ENCODE measurements at places on chromosomes 1 and 21. TPM values are rescaled to one million over a fixed set of nuclear protein-coding genes. Genes with fewer than 3 reads are reported as not detected.
A peak's percentile ranks its signal among the peaks of the same experiment; 100 is the strongest.

ARHGEF10L gene
- 34.3 TPM for total RNA-seq

MSH4 gene
- 1.6 TPM for total RNA-seq

NR5A2 gene
- total RNA-seq, result 6.9 TPM

ISG20L2 gene
- 19.4 TPM for total RNA-seq

SMCP gene
- total RNA-seq, result not detected

SH3BGRL3 gene
- total RNA-seq, result 106 TPM

PTGS2 gene
- 5.4 TPM for total RNA-seq

AKR7A3 gene
- total RNA-seq, result 1.6 TPM

TSPEAR gene
- not detected for total RNA-seq

FNDC5 gene
- total RNA-seq, result 1.6 TPM

CA14 gene
- total RNA-seq, result 0.71 TPM

DNA sequence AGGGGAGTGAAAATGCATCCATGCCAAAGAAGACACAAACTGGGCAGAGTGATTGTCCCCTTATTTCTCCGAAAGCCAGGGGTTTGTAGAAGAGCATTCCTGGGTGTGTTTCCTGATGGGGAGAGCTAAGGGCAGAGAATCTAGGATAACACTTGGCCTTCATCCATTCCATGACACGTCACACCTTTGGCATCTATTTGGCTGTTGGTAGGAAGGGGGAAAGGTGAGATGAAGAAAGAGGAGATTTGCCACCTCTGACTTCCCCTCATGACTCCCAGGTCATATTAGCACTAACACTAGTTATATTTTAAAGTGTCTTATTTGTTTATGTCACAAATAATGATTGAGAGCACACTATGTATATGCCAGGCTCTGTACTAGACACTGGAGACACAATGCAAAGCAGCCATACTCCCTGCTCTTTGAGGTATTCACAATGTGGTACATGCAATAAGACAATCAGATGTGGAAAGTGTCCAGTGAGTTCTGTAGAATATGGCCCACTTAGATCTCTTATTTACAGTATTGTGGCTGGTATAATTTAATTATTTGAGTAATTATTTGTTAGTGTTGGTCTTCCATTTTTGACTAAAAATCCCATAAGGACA, 54.5 kb upstream of the GADD45A start:
- no peak for DNase-seq

GRCh38 chr1:193589597-193590040, 403.2 kb upstream of the B3GALT2 start:
- DNase-seq, result no peak

DNA sequence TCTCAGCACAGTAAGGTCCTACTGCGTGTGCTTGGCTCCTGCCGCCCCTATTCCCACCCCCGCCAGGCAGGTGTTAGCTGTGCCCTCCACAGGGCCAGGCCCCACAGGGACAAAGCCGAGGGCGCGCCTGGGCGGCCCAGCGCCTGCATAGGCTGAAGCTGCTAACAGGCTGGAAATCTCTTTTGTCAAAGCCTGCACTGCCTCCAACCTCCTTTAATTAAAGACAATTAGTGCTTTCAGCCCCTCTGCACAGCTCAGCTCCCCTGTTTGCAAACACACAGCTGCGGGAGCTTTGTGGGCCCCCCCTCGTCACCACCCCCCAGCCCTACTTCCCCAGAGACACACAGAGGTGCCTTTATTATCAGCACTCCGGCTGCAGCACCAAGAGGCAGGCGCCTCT, 95.9 kb downstream of the EPHB2 start:
- DNase-seq, result no peak

- no peak for DNase-seq
These were observed 43.1 kb upstream of the TNFSF18 start for GRCh38 chr1:173093691-173094445.

GRCh38 chr1:3274972-3275371, 179.5 kb upstream of the ARHGEF16 start:
- DNase-seq, result no peak

GRCh38 chr1:24027838-24028468, 47.8 kb upstream of the SRSF10 start:
- no peak for DNase-seq

DNA sequence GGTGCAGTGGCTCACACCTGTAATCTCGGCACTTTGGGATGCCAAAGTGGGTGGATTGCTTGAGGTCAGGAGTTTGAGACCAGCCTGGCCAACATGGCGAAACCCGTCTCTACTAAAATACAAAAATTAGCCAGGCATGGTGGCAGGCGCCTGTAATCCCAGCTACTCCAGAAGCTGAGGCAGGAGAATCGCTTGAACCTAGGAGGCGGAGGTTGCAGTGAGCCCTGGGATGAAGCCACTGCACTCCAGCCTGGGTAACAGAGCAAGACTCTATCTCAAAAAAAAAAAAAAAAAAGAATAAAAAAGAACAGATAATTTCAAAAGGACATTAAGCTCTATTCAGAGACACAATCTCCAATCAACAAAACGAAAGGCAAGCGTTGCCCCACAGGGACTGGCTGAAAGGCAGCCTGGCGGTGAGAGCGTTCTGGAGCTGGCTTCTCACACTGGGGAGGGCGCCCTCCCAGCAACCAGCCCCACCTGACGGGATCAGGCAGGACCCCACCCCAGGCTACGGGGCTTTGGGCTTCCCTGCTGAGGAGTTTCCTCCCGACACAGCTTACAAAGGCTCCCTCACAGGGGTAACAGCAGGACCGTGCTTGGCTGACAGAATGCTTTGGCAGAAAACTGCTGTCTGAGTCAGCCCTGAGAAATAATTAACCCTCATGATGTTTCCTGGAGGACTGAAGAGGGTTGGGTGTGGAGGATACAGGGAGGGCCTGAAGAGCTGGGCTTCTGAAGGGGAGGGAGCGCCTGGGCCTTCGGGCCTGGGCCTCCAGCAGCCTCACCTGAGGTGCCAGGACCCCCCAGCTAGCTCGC, 31.1 kb upstream of the SRP9 start:
- DNase-seq, result peak; percentile 76

DNA sequence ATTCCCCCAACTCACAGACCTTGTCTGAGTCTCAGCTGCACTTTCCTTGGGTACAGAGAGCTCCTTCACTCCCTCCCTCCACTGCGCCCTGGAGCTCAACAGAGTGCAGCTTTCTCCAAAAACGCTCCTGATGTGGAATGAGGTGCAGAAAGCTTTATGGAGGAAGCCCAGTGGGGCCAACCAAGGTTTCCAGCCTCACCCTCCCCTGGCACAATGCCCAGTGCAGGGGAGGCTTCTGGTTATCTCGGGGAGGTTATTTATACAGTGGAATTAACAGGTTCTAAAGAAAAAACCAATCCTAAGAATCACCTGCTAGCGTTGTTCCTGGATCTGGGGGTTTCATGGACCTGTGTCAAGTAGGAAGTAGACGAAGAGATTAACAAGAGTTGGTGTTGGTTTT, at the start of gene ITLN1:
Gene ITLN1, minus strand, starts transcription at position 139 of the 400 bp plus-strand sequence. CDS start 303 bp downstream, outside the sequence.
- DNase-seq, result no peak

DNA sequence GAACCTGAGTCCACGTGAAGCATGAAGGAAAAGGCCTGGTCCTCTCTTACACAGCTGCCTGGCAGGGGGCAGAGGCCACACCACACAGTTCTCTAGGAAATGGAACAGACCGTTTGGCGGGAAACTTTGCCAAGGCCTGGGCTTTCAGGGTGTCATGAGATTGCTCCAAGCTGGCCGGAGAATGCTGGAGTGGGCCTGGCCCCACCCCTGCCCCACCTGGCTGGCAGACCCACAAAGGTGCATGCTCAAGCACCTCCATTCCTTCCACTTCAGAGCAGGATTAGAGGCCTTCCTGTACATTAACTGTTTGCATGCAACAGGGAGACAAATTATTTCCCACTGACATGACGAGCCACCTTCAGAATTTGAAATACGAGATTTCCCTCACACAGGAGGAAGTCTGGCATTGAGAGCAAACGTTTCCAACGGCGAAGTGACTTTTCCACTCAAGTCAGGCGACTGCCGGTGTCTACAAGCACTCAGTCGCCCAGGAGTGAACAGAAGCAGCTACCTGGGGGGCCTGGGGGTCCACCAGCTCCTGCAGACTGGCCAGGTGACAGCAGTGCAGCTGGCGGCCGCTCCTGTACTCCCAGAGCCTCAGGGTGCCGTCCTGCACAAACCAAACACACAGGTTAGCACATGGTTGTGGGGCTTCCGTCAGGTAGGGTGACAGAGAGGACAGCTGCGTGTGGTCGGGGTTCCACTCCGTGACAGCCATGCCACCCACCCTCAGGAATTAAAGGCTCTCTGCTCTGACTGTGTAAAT, 24.0 kb downstream of the WDR4 start:
- DNase-seq, result no peak

DNA sequence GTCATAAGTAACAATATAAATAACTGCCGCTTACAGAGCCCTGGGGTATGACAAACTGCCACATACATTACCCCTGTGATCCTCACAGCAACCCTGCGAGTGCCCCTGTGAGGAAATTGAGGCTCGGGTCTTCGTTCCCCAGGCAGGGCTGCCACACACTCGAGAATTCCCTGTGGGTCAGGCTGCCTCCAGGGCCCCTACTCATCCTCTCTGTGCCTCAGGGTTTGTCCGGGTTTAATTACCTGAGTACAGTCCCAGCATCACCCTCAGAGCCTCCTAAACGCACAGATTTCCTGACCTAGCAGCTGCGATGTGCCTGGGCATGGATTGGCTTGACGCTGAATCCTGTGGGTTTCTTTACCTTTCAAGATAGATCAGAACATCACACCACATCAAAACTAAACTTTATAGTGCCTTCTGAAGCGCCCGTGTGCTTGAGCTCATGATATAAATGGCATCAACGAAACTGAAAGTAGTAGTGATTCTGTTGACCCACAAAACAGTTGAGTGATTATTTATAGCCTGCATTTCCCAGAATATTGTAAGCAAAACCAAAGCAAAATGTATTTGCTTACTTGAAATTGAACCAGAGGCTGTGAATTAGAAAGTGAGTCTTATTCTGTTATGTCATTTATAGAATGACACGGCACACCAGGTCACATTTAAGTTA, 14.0 kb downstream of the SLC37A1 start:
- DNase-seq, result no peak

DNA sequence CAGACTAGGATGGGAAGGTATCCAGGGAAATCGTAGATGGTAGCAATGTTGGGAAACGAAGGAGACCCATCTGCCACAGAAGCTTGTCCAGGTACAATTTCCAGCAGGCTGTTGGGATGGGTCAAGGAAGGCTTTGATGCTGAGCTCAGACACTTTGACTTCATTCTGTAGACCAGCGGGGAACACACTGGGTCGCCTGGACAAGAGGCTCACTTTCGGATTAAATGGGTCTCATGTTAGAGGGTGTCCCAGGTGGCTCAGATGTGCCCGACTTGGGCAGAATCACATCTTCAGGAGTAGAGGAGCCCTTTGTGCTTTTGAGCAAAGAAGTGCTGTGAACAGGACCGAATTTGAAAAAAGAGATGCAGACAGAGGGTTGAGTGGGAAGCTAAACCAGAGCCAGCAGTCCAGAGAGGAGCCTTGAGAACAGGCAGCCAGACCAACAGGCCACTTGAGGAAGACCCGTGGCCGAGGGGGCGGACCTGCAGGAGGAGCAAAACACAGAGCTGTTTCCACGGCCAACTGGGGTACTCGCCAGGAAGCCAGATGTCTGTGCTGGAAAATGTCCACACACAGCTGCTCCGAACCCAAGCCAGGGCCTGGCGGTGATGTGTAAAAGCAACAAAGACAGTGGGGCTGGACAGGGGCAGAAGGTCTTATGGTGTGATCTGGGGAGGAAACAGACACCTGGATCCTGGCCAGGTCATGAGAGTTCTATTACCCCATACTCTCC, 146.9 kb downstream of the AJAP1 start:
- peak; percentile 87 for DNase-seq

GRCh38 chr1:5509664-5510452, 482.4 kb downstream of the NPHP4 start:
- peak; percentile 83 for DNase-seq

- peak; percentile 84 for DNase-seq
These were observed 103.8 kb downstream of the EPHB2 start for GRCh38 chr1:22814176-22815042.

GRCh38 chr1:160961419-160961818, 6.8 kb upstream of the ITLN2 start:
- DNase-seq, result no peak

DNA sequence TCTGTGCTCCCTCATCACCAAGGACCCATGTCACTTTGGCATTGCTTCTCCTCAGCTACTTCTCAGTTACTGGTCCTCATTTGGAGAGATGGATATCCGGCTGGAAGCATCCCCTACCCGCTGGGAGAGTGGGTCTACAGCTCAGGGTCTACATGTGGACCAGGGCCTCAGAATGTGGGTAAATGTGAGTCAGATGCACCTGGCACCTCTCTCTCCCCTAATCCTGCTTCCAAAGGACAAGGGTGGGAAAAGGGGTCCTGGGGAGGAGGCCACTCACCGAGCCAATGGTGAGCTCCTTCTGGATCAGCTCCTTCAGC, 908 bp downstream of the S100A6 start:
- DNase-seq, result no peak

- no peak for DNase-seq
These were observed 52.9 kb upstream of the SRSF10 start for GRCh38 chr1:24032981-24033380.

- no peak for DNase-seq
These were observed 507.2 kb downstream of the LTN1 start for GRCh38 chr21:28485301-28486022.
